ENCODE measurements at places on chromosomes 4 and X. TPM values are rescaled to one million over a fixed set of nuclear protein-coding genes. Genes with fewer than 3 reads are reported as not detected.

DNA sequence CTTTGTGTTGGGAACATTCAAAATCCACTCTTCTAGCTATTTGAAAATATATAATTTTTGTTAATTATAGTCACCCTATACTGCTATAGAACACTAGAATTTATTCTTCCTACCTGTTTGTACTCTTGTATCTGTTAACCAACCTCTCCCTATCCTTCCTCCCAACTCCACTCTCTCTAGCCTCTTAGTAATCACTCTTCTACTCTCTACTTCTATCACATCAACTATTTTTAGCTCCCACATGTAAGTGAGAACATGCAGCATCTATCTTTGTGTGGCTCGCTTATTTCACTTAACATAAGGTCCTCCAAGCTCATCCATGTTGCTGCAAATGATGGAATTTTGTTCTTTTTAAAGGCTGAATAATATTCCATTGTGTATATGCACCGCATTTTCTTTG, 537.3 kb downstream of the MID1IP1 start:
- DNase-seq, result no peak
- H3K4me1 ChIP-seq, result peaks cover 4% of the 10 kb centered on the region
- no peak overlapping the region for H3K4me3 ChIP-seq
- H3K27me3 ChIP-seq, result no peaks in the 10 kb centered on the region

- H3K4me3 ChIP-seq, result no peak overlapping the region
- no peaks in the 10 kb centered on the region for H3K27me3 ChIP-seq
- no peaks in the 10 kb centered on the region for H3K36me3 ChIP-seq
- DNase-seq, result no peak
Measured at GRCh38 chr4:118745357-118745756, 60.2 kb downstream of the METTL14 start.

GRCh38 chr4:4805887-4806286, 53.6 kb upstream of the MSX1 start:
- no peaks in the 10 kb centered on the region for H3K4me1 ChIP-seq
- no peak overlapping the region for H3K27ac ChIP-seq
- H3K4me3 ChIP-seq, result no peak overlapping the region

GRCh38 chr4:1052231-1052671, 40.8 kb downstream of the FGFRL1 start:
- H3K4me1 ChIP-seq, result peaks cover 8% of the 10 kb centered on the region
- H3K4me3 ChIP-seq, result no peak overlapping the region

AFM gene
- total RNA-seq, result not detected

TEX13C gene
- total RNA-seq, result not detected

All from ovary (tissue), 10 donors.